ENCODE measurements at places on chromosomes 12 and 14.

DNA sequence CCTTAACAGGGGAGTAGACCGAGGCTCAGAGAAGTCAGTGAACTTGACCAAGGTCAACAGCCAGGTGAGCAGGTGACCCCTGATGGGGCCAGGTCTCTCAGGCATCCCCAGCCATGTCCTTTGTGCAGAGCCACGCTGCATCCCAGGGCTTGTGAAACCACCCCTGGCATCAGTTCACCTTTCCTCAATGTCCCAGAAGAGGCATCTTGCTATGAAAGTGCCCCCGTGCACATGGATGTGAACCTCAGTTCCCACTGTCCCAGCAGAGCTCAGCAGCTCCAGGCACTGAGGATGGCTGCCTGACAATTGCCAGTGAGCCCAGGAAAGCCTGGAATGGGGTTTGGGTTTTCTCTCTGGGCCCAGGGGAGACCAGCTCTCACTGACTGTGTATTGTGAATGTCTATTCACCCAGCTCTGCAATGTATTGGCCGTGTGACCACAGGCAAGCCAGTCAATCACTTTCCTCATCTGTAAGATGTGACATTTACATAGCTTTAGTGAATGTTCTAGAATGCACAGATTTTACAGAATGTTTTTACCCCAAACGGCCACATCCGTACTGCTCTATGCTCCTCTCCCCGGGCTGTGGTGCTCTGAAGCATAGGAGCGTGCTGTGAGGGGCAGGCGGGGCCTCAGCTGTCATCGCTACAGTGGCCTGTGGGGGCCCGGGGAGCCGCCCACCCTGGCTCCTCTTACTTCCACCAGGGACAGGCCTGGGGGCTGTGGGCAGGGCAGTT is 4.9 kb downstream of the CACNA2D4 start:
- DNase-seq: no peak

GRCh38 chr12:91721023-91721422 is 424.6 kb downstream of the BTG1 start:
- DNase-seq: no peak

- DNase-seq: no peak
Measured at GRCh38 chr14:44988694-44989093, 26.7 kb downstream of the TOGARAM1 start.

GRCh38 chr14:81209167-81209836 is 11.5 kb downstream of the GTF2A1 start:
- no peak for DNase-seq

- DNase-seq: peak; percentile 37
Measured at GRCh38 chr12:47281667-47282171, 202.0 kb upstream of the AMIGO2 start.

GRCh38 chr12:115468087-115468510 is 784.1 kb upstream of the TBX3 start:
- DNase-seq: no peak

DNA sequence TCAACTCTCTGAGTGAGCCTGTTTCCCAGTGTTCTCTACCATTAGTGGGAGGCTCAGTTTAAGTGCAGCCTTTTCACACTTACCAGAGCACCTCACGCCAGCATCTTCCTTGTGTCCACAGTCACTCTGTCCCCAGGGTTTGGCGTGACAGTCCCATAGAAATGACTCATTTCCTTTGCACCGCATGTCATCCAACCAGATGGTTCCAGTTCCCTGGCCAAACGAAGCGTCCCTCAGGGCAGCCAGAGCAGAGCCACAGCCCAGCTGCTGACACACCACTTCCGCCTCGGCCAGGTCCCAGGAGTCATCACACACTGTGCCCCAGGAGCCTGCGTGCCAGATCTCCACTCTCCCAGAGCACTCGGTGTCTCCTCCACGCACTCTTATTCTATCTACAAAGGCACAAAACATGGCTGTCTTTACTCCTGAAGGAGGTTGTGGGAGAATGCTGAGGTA is 65.4 kb downstream of the ACSM4 start:
- no peak for DNase-seq

- no peak for DNase-seq
Measured at GRCh38 chr14:91154851-91155625, 41.2 kb downstream of the DGLUCY start.

DNA sequence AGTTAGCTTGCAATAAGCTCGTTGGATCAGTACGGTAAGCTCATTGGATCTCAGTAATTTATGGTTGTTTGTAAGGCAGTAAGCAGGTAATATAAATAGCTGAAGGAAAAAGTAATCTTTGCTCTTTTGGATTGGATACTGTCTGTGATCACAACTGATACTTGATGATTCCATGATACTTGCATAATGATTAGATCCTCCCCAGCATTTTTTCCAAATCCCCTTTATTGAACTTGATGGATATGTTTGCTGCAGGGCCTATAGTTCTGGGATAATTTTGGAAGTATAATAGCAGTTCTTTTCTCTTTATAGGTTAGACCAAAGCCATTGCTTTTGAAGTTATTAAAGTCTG is 5.2 kb downstream of the MDM2 start:
- no peak for DNase-seq

DNA sequence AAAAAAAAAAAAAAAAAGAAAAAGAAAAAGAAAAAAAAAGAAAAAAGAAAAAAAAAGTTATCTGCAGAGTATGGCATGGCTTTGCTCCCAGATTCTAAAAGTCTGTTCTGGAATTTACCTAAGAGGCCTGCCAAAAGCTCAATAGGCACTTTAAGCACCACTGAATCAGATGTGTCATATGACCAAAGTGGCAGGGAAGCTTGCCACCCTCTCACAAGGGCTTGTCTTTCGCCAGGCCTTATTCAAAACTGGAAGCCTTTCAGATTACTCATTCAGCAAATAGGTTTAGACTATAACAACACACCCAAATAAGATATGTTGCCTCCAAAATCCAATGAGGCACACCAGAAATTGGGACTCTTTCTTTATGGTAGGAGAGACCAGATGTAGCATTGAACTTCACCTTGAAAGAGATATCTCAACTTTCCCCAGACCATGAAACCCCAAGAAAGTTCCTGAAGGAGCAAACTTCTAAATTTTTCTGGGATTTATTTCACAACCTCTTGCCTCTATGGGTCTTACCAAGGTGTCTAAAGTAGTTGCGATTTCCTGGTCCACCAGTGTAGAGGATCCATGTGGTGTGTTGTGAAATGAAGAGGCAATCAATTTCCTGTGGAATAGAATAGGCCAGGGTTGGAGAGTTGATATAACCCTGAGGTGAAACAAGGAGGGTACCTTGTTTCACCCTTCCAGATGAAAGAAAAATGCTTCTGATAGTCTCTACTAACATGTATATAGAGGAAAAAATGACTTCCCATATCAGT is 218.8 kb downstream of the DAD1 start:
- DNase-seq: no peak

DNA sequence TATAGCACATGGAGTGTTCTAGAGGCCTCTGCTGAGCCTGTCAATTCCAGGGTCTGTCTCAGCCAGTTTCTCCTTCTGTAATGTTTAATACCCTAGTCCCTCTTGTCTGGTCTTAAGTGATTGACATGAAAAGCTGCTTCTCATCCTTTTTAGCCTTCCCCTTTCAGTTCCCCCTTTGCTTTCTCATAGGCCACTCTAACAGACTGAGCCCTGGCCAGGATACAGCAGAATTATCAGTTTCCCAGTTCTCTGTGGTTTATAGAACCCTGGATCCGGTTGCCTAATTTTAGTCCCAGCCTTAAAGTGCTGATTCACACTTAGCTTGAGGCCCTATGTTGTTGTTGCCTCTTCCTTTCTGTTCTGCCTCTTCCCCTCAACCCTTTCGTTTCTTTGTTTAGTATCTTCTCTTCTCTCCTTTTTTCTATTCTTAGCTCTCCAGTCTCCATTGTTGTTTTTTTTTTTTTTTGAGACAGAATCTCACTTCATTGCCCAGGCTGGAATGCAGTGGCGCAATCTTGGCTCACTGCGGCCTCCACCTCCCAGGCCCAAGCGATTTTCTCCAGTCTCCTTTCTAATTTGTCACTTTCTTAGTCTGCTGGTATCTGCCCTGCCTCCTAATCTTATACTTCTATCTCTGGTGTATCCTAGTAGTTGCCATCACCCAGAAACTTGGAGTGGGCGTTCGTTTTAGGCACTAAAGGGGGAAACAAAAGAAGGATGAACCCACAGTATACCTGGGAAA is 2.9 kb upstream of the BIN2 start:
- DNase-seq: peak; percentile 43

GRCh38 chr14:58540749-58541632 is 96.8 kb upstream of the DACT1 start:
- no peak for DNase-seq

DNA sequence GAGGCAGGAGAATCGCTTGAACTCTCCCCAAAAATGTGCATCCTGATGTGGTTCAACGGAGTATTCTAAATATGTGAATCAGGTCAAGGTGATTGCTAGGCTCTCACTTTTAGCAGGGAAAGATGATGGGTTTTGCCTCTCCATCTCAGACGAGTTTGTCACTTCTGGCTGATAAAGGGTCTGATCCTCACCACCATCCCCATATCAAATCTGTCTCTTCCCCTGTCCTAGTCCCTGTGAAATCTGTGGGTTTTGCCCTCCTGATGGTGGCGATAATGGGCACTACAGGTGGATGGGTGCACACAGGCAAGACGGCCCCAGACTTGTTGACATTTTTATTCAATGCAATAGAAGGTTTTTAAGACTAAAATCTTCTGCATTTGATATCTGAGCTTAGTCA is 384.6 kb downstream of the GLT1D1 start:
- DNase-seq: no peak

DNA sequence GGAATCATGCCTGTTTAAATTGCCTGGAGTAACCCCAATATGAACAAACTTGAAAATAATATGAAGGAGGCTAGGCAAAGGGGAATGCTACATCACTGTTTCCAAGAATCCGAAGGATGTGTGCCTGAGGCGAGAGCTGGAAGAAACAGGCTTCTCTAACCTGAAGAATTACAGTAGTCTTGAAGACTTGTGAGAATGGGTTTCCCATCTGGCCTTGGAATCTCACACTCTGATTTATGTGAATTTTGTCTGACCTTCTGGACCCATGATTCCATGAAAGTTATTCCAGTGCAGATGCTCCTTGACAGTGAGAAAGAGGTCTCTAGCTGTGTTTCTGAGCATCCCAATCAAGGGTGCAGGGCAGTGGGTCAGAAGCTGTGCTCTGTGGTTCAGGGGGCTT is 122.1 kb upstream of the PARP11 start:
- no peak for DNase-seq

DNA sequence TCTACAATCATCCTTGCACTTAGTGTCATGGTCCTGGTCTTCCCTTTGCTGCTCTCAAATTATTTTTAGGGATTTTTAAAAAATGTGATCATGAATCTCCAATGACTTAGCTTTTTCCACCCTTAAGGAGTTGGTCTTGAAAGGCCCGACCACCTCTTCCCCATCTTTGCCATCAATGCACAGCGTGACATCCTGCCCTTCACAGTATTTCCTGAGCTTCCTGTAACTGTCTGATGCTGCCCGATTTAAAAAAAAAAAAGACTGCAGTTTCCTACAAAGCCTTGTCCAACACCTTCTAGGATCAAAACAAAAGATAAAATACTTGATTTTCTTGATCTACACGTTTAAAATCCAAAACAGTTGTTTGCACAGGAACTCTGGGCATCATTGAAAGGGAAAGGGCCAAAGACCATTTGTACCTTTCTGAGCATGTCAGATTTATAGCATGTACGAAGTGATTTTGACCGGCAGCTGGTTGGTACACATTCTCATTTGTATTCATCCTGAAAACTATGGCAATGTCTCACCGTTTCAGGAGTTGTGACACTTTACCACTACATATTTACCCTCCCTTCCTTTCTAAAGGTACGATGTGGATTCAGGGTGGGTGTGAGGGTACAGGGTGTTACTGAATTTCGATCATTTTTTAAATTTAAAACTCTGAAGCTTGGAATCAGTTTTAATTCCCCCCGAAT is 7.4 kb upstream of the ELK3 start:
- no peak for DNase-seq

- no peak for DNase-seq
Measured at GRCh38 chr12:28708918-28709371, 440.1 kb upstream of the FAR2 start.

DNA sequence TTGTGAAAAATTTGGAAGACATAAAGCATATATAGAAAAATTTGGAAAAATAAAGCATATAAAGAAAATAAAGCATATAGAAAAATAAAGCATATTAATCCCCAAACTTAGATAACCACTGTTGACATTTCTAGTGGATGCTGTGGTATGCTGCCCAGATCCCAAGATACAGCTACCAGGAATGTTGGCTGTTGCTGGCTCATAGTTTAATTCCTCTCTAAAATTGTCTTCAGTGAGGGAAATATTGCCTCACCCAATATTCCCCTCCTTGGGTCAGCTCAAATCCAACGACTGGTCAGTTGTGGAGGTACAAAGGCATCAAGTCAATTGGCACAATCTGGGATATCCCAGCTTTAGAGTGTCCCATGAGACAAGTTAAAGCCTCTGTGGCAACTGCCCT is 10.1 kb upstream of the KICS2 start:
- DNase-seq: no peak

- peak; percentile 59 for DNase-seq
Measured at GRCh38 chr12:7642876-7643309, 22.8 kb downstream of the APOBEC1 start.

GRCh38 chr14:54002653-54003052 is 46.0 kb upstream of the BMP4 start:
- no peak for DNase-seq

DNA sequence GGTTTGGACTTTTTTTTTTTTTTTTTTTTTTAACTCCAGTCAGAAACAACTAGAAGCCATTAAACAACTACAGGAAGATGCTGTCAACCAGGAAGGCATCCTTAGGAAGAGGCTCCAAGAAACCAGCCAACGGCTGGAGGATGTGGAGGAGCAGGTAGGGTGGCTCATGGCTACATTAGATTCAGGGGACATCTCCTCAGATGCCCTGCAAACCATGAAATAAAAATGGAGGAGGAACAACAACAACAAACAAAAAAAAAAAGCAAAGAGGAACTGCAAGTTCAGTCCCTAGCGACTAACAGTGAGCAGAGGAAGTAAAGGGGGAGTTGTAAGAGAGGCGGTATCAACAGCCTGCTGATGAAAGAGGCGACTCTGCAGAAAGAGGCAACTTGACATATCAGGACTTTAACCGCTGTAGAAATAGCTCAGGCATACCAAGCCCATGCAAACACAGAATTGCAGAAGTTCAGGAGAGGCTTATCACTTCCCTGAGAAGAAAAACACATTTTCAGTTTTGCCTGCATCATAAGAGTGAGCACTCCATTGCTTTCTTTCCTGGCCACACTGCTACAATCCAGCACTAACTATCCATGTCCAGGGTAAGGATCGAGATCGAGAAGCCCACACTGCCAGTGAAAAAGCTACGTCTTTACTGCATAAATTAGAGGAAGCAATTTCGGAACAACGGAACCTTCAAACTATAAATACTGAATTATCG is 103.5 kb upstream of the BCAT1 start:
- DNase-seq: peak; percentile 45

- no peak for DNase-seq
Measured at GRCh38 chr12:19988001-19988400, 380.3 kb upstream of the PDE3A start.

Data from hematopoietic multipotent progenitor cell treated with erythropoietin and hydrocortisone succinate and interleukin-3 and kit ligand, for 17 days (in vitro differentiated cells).